Stimulated activated CD8-positive, alpha-beta memory T cell treated with anti-CD3 and anti-CD28 coated beads, Interleukin-4, amount 100 ng/mL, for 1 hour (primary cell): ENCODE measurements at places on chromosomes 16 and 17.

DNA sequence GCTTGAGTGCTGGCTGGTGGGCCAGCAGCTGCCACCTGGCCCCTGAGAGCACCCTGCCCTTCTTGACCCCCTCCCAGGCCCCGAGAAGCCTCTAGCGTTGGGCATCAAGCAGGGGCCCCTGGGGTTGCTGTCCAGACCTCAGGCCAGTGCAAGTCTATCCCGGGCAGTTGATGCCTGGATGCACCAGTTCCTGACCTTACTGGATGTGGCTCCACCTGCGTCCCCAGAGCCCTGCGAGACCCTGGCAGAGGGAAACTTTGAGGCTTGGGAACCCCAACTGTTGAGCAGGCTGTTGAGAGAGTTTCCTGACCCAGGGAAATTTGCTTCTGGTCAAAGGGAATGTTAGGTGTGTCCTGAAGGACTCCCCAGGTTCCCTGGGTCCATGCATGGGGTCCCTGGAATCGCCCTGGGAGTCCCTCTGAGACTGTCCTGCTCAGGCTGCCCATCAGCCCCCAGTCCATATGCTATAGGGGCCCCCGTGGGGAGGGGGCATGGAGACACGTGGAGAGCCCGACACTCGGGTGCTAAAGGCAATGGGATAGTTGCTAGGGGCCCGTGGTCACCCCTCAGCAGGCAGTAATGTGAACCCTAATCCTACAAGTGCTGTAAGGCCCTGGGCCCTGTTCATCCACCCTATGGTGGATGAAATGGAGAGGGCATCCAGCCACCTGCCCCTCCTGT, 46.4 kb downstream of the RAB11FIP4 start:
- no peak for DNase-seq

DNA sequence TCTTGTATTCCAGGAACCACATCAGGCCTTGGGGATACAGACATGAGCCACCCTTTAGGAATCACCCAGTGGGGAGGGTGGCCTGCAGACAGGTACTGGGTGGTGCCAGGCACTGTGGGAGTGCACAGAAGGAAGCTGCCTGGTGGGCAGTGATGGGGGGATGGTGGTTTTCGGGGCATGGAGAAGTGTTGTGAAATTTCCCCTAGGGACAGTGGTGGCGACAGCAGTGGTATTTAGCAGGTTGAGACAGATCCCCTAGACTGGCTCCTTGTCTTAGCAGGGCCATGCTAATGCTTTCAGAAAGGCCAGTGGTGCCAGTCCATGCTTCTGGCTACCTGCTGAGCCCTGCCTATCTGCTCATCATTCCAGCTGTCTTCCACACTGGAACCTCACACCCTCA, 129.6 kb downstream of the SPACA3 start:
- DNase-seq, result no peak

GRCh38 chr16:22694887-22695382, 119.0 kb upstream of the HS3ST2 start:
- no peak for DNase-seq

- DNase-seq, result no peak
These were observed 140.8 kb downstream of the PRKCA start for GRCh38 chr17:66443166-66443565.

- DNase-seq, result no peak
These were observed 12.0 kb upstream of the SLC16A5 start for GRCh38 chr17:75075597-75076336.

DNA sequence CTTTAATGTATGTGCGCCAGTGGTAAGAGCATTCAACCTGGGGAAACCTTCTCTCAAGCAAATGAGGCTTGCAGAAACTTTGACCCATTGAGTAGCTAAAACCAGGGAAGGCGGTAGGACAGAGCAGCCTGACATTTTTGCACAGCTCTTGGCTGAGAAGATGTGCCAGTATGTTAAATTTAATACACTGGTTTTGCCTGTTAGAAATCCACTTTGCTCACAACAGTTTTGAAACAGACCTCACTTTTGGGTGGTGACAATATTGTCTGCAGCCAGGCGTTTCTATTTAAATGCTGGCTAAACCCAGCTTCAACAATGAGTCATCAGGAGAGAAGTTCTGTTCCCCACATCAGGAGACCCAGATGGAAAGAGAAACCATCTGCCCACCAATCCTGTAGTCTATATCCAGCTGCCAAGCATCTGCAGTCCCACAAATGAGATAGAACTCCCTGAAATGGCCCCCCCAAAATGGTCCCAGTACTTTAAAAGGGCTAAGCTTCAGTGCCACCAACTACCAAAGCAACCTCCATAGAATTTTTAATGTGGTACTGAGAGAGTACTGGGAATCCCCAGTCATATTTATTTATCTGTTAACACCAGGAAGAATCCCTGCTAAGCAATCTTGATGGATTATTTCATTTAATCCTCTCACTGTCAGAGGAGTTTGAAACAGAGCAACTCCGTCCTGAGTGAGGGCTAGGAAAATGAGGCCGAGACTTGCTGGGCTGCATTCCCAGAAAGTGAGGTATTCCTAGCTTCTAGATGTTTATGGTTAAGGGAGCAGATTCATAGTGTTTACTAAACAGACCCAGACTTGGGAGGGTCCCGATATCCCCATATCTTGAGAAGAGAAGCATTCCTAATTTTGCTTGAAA, 29.0 kb upstream of the CLEC3A start:
- no peak for DNase-seq

GRCh38 chr16:2512735-2513404, 882 bp upstream of the ATP6V0C start:
- DNase-seq, result no peak

GRCh38 chr16:50425648-50426047, 56.9 kb upstream of the BRD7 start:
- no peak for DNase-seq

DNA sequence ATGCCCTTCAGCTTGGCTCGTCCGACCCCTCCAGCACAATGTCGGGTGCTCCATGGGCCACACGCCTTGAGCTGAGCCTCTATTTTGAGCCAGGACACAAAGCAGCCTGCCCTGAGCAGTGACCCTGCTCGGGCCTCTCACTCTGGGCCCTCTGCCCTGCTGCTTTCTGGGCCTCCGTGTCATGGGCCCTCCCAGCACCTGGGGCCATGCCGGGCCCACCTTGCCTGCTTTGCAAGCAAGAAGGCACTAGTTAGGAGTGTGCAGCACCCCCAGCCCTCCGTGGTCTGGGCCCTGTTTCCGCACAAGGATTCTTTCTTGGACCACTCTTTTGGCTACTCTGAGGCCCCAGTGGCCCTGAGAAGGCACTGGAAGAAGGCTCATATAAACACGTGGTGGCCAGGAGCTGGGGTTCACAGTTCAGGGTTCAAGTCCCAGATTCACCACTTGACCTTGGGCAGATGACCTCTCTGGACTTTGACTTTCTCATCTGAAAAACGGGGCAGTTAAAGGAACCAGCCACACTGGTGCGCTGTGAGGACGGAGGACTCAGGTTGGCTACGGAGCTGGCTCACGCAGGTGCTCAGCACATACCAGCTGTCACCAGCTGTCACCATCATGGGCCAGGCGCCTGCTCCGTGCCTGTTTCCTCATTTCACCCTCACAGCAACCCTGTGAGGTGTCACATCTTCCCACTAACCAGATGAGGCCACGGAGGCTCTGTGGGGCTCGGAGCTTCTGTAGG, 166.0 kb upstream of the GSE1 start:
- DNase-seq, result no peak

- no peak for DNase-seq
These were observed 8.7 kb downstream of the THRA start for GRCh38 chr17:40071313-40072039.

- no peak for DNase-seq
These were observed 41.7 kb downstream of the RMI2 start for GRCh38 chr16:11386791-11387546.

DNA sequence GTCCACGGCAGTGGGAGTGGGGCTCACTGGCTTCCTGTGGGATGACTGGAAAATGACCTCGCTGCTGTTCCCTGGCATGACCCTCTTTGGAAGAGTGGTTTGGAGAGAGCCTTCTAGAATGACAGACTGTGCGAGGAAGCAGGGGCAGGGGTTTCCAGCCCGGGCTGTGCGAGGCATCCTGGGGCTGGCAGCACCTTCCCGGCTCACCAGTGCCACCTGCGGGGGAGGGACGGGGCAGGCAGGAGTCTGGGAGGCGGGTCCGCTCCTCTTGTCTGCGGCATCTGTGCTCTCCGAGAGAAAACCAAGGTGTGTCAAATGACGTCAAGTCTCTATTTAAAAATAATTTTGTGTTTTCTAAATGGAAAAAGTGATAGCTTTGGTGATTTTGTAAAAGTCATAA, 7.8 kb upstream of the RNF213 start:
- peak; percentile 73 for DNase-seq

- no peak for DNase-seq
These were observed 72.3 kb upstream of the LHX1 start for GRCh38 chr17:36864827-36865430.

- DNase-seq, result no peak
These were observed 1.2 kb downstream of the TBX2 start for GRCh38 chr17:61400717-61401388.

DNA sequence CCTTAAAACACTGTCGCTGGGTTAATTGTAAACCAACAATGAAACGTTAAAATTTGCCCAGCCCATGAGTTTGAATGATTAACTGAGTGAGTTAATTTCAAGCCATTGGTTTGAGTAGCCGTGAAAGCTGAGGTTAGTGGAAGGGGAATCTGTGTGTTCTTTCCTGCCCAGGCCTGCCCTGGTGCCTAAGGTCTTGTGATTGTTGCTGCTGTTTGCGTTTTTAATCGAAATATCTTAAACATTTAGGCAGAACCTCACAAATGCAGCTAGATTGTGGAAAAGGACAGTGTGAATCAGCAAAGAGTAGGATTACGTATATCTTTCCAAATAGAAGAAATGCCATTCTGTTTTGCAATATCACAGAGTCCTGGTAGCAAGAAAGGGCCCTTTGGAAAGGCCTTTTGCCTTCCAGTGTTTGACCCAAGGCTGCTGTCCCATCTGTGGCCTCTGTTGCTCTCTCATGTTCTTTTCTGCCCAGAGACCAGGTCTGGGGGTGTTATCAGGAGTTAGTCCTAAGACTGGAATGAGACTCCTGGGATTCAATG, 113.8 kb downstream of the MSI2 start:
- no peak for DNase-seq

DNA sequence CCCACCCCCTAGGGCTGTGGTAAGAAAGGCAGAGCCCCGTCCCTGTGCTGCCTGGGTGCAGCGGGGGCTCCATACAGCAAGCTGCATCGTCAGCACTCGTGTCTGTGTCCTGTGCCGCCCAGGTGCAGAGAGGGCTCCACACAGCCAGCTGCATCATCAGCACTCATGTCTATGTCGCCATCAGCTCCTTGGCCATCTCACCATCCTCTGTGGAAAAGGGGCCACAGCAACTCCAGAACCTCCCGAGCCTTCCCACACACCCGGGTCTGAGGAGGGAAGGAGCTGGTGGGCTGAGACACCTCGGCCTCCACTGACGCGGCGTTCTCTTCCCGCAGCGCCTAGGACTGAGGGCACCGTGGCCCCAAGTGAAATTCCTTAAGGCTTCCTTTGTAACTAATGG, 72.9 kb upstream of the CHMP6 start:
- DNase-seq, result no peak

- no peak for DNase-seq
These were observed 134.1 kb downstream of the IRF8 start for GRCh38 chr16:86033016-86033474.

GRCh38 chr17:40467281-40467867, 24.1 kb downstream of the IGFBP4 start:
- DNase-seq, result no peak

GRCh38 chr16:86346034-86346433, 164.3 kb upstream of the FOXF1 start:
- DNase-seq, result no peak

DNA sequence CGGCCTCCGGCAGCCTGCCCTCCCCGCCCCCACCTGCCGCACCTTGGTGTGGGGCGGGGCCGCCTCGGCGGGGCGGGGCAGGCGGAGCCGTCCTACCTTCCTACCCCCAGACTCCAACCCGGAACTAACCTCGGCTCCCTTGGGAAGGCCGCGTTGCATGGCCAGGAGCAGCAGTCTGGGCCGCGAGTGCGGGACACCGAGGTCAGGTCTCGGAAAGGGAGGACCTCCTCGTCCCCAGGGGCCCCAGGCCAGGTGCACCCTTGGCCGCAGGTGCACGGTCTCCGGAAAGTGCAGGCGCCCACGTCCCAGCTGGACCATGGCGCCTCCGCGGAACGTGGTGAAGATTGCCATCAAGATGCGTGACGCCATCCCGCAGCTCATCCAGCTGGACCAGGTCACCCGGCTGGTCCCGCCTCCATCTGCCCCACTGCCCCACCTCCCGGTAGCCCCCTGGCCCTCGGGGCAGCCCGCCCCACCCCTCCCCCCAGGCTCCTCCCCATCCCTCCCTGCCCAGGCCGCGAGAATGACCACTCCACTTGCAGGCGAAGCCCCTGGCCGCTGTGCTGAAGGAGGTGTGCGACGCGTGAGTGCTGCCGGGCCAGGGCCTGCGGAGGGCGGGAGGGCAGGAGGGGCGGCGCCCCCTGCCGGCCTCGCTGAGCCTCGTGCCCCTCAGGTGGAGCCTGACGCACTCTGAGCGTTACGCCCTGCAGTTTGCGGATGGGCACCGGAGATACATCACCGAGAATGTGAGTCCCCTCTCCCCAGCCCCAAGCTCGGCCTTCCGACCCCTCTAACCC, at the start of gene ELMO3:
ELMO3 (plus strand) TSS at position 121 of the 797 bp plus-strand sequence; CDS start at position 317, 196 bp downstream.
- DNase-seq, result no peak

GRCh38 chr16:24826096-24826690, 19.6 kb upstream of the SLC5A11 start:
- no peak for DNase-seq

GRCh38 chr17:16584273-16584995, 15.4 kb upstream of the ZNF287 start:
- DNase-seq, result peak; percentile 79

DNA sequence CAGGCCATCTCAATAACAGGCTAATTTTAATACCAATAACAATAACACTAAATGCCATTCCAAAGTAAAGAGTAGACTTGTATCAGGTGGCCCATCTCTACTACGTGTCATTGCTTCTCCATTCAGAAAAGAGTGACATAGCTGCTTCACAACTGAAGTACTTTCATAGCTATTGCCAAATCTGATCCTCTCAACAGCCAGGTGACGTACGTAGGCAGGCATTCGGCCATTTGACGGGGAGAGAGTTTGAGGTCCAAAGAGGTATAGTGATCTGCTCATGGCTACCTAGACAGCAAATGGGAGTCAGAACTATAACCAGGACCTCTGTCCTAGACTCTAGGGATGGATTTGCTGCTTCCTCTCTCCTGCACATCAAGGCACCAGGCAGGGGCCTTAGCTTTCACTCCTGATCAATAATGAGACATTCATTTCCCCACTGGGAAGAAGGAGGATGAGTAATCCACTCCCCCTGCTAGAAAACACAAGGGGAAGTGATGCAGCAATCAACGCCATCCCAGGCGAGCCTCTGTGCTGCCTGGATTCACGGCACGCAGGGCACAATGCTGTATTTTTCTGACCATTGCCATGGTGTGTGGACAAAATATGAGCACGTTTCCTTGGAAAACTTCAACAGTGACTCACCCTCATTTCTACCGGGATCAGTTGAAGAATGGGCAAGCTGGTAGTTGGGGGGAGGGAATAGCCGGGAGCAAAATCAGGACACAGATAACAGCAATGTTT, 80.9 kb downstream of the SPACA3 start:
- no peak for DNase-seq

- DNase-seq, result no peak
These were observed 424.5 kb upstream of the MON1B start for GRCh38 chr16:76766538-76766937.
